ENCODE measurements at places on chromosomes 3 and 15.

GRCh38 chr3:129605203-129605921 is 1.1 kb downstream of the PLXND1 start:
- no peak for DNase-seq

DNA sequence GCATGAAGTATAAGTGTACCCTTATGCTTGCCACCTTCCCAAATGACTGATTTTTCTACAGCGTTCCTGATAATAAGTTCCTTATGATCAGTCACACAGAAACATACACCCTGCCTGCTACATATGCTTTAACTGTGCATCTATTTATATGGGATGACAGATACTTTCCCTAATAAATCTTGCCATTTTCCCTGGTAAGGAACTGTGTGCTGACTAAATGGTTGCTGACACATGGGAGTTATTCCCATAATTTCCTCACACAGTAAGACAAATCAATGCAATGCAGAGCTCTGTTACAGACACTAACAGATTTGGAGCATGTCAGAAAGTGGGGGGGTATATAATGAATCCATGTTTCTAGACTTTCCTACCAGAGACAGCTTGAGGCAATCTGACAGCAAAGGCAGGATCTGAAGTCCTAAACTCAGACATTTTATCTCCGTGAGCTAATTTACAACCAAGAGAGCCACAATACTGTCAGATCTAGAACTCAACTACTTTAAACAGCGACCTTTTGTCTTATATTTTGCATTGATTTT is 86.9 kb upstream of the TCF12 start:
- DNase-seq, result no peak

- DNase-seq, result no peak
Measured at GRCh38 chr15:85792912-85793590, 1.7 kb downstream of the KLHL25 start.

- DNase-seq, result no peak
Measured at GRCh38 chr3:65091565-65091964, 403.8 kb upstream of the ADAMTS9 start.

DNA sequence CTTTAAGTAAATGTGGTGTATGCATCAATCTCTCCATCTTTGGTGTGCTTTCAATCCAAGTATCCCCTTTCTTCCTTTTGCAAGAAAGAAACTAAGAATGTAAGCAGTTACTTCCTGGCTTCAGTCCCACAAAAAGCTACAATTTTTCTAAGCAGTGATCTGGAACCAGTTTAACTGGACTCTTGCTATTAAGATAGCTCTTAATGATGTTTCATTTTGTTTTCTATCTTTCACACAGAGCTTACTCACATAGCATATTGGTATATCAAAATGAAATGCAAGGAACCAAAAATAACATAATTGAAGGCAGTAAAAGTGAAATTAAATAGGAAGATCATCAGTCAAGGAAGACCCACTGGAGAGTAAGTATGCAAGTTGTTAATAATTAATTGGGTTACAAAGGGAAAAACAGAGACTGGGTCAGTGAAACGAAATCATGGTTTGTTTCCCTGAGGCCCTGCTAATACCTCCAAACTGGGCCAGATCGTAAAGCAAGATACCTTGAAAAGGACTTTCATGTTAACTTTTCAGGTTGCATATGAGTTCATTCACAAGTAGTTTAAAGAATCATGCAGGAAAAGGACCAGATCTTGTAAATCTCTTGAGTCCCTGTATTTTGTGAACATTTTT is 41.9 kb downstream of the GPR160 start:
- DNase-seq, result no peak

DNA sequence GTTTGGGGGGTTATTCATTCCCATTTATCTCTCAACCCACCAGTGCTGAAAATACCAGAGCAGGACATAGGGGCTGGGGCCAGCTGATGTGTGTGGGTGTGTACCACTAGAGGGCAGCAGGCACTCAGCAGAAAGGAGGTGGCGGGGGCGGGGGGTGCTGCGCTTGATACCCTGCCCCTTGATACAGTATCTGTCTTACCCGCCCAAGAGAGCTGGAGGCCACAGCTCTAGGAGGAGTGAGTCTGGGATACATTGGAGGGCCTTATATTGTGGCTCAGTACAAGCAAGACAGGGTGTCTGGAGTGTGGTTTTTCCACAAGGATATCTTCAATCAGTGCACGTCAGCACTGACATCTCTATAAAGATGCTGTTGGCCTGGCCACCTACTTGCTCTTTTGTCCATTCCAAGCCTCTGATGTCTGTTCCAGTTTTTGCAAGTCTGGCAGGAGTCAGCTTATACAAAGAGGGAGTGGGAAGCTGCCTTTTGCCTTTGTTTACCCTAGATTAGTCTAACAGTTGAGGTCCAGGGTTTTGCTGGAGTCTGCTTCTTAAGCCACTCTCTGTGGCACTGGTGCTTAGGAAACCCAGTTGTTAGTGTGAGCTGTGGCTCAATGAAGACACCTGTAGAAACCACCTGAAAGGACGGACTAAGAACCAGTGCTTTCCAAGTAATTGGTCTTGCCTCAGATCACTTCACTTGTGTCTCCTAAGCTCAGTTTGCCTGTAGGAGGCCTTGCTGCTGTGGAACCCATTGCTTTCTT is 1.5 kb upstream of the RBM15B start:
- DNase-seq, result no peak

- DNase-seq, result no peak
Measured at GRCh38 chr3:29436612-29437323, 155.9 kb downstream of the RBMS3 start.
